ENCODE measurements at places on chromosomes 6 and 20.

- no peak for DNase-seq
Measured at GRCh38 chr20:56451056-56451765, 17.2 kb upstream of the RTF2 start.

DNA sequence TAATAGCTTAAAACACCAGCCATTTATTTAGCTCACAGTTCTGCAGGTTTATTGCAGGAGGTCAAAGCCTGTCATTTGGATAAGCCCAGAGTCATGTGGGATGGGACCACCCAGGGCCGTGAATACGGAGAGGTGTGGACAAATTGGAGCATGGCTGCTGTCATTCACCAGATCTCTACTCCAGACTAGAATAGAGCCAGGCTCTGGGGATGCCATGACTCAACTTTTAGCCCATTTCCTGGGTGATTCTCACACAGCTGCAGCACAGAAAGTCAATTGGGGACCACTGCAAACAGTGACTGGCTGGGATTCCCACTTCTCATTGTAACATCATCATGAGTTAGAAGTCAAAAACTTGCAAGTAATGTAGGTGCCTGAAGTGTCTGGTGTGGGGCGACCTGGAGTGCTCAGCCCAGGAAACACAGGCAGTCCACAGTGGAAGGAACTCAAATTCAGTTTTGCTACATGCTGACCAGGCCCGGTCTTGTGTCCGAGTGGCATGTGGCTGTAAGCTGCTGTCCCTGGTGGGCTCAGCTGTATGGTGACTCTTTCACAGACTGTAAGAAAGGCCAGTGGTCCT is 174.3 kb downstream of the SCP2D1 start:
- no peak for DNase-seq

GRCh38 chr20:10381477-10381876 is 52.5 kb downstream of the MKKS start:
- DNase-seq: no peak

GRCh38 chr6:89243331-89243629 is 26.1 kb upstream of the GABRR1 start:
- DNase-seq: no peak

- no peak for DNase-seq
Measured at GRCh38 chr6:154572556-154572955, 62.1 kb upstream of the CNKSR3 start.

DNA sequence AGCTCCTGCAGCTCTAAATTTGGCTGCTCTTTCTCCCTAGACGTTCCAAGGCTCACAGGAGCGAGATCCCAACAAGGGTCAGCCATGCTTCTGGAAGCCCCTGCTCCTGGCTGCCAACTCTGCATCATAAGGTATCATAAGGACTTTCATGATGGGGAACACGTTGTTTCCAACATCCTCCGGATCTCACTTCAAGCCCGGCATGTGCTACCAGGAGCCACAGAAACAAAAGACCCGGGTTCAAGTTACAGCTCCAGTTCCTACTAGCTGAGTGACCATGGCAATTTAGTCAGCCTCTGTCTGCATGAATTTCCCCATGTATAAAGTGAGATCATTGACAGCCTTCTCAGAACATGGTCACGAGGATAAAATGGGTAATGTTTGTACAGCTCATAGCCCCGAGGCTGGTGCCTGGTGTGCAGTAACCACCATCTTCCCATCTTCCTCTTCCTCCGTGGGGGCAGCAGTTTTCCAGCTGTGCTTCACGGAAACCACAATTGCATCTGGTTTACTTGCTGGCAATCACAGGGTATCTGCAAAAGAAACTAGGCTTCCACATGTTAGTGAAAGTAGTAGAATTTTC is 209.0 kb upstream of the ECI2 start:
- DNase-seq: no peak

DNA sequence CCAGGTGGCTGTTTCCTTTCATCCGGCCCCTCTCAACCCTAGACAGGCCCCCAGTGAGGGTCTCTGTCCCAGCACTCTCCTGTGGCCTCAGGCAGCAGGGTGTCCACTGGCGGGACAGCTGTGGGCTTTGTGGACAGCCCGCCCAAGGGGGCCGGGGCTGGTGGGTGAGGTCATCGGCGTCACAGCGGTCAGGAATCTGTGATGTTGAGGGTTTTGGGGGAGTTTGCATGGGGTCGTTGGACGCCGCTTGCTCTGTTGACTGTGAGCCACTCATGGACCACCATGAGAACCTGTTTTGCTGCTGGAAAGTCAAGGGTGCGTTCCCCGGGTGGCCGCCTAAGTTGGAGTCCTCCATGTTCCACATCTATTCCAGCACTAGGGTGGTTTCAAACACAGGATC is 146.4 kb downstream of the DTNBP1 start:
- no peak for DNase-seq

- no peak for DNase-seq
Measured at GRCh38 chr6:148578489-148578814, 168.4 kb upstream of the UST start.

GRCh38 chr6:73024598-73024997 is 200.7 kb downstream of the KHDC1L start:
- DNase-seq: no peak

- no peak for DNase-seq
Measured at GRCh38 chr6:9708600-9708999, 706.3 kb downstream of the TFAP2A start.
